ENCODE measurements at places on chromosomes 13 and 19.

DNA sequence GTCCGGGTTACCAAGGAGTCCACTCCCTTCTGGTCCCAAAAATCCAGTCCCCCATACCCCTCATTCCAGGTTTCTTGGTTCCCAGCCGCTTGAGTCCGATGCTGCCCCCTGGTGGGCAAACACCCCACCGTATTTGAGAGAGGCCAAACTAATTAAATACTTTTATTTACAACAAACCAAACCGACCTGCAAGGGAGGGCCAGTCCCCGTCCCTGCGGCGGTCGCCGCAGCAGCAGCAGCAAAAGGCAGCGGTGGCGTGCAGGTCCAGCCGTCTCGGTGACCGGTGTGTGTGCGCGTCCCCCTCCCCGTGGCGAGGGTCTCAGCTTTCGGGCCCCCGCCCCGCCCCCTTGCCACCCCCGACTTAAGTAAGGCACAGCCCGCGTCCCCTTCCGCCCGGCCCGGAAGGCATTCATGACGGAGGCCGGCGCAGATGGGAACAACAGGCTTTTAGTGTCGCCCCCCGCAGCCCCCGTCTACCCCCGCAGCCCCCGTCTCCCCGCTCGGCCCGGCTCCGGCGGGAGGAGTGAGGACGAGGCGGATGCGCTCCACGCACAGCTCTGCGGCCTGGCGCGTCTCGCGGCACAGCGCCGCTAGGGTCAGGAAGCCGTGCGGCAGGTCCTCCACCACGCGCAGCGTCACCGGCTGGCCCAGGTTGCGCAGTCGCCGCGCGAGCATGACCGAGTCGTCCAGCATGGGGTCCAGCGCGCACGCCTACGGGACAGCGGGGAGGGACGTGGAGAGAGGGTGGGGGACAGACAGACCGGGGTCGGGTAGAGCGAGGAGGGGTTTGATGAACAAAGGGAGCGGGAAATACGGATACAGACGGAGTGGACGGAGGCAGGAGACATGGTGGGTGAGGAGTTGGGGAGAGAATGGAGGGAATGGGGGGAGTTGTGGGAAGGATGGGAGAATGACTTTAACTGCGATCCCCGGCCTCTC lies 11.5 kb upstream of the CNFN start:
- DNase-seq, result peak; percentile 91

- DNase-seq, result no peak
Observed at GRCh38 chr19:10744253-10744798, 26.4 kb downstream of the DNM2 start.

- DNase-seq, result no peak
Observed at GRCh38 chr19:38691938-38692457, 44.5 kb downstream of the ACTN4 start.

DNA sequence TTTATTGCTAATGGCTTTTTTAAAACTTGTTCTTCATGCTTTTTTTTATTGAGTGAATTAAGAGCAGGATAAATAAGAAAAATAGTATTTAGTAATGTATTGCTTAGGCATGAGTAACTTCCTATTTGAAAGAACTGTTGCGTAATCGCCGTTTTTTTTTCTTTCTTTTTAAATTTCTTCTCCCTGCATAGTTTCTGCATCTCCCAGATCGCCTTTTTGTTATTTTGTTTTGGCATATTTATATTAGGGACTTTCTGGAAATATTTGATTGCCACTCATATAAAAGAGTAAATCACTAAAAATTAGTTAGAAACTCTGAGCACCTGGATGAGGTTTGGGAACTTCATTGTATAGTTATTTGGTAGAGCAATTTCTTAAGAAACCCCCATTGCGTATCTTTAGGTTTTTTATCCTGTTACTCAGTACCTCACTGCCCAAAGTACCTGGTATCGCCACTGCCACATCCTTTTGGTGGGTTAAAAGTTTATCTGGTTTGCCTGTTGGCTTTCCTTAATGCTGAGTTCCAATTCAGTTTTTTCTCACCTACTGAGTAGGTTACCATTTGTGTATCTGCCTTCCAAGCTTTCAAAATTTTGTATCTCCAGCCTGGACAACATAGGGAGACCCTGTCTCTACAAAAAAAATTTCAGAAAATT lies 36.2 kb upstream of the LPAR6 start:
- DNase-seq, result no peak

- no peak for DNase-seq
Observed at GRCh38 chr13:105625691-105626090, 909.8 kb downstream of the EFNB2 start.

- no peak for DNase-seq
Observed at GRCh38 chr19:38721496-38721895, 22.8 kb downstream of the CAPN12 start.

- no peak for DNase-seq
Observed at GRCh38 chr13:51894239-51894638, 32.5 kb downstream of the CCDC70 start.

DNA sequence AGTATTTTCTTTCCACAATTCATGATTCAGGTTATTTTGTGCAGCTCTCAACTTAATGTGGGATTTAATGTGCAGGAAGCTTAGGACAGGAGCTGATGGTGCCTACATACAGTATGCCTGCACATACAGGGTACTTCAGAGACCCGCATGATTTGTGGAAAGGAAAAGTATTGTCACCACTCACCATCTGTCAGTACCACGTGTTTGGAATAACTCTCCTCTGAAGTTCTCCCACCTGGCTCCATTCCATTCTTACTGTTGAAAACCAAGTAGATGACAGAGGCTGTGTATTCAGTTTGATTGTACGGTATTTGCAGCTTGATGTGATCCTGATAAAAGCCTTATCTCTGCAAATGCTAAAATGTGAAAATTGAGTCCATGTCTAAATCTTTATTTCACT lies 85.7 kb downstream of the ZAR1L start:
- DNase-seq, result no peak

GRCh38 chr19:10262771-10263170 lies 8.1 kb upstream of the ICAM1 start:
- DNase-seq, result no peak

GRCh38 chr19:42252365-42253244 lies 2.3 kb downstream of the ERF start:
- DNase-seq, result peak; percentile 68

Measured in retina (tissue), 1 donor.